ENCODE measurements at places on chromosomes 4 and X. TPM values are rescaled to one million over a fixed set of nuclear protein-coding genes. Genes with fewer than 3 reads are reported as not detected.

The SH2D1A gene
- 0.89 TPM for polyA plus RNA-seq

The BEND4 gene
- 0.33 TPM for polyA plus RNA-seq

GRCh38 chr4:77075869-77076799 is at the start of gene CCNI:
Gene CCNI, minus strand, starts transcription at chr4:77075989. Its CDS starts 9,627 bp downstream, at chr4:77066362.
- DNase-seq, result peak; percentile 98

The EXOC1L gene
- polyA plus RNA-seq, result not detected

The NPY2R gene
- 0.07 TPM for polyA plus RNA-seq

DNA sequence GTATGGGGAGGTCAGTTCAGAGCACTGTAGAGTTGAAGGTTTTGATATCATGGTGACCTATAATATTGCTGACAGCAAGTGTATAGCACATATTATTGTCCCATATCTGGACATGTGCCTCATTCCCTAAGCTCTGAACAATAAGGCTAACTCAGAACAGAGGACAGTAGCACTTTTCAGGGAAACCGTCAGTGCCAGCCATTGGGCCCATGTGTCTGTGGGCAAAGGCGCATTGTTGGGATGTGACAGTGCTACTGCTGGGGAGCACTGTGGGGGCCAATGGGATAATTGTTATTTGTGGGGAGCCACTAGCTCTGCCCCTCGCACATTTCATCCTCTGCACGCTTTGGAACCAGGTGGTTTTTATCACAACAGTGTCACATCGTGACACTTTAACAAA is 136.2 kb downstream of the ELOVL6 start:
- DNase-seq, result no peak

The HSFX3 gene
- polyA plus RNA-seq, result not detected

The IRF2 gene
- polyA plus RNA-seq, result 19.0 TPM

The MPC1L gene
- not detected for polyA plus RNA-seq

DNA sequence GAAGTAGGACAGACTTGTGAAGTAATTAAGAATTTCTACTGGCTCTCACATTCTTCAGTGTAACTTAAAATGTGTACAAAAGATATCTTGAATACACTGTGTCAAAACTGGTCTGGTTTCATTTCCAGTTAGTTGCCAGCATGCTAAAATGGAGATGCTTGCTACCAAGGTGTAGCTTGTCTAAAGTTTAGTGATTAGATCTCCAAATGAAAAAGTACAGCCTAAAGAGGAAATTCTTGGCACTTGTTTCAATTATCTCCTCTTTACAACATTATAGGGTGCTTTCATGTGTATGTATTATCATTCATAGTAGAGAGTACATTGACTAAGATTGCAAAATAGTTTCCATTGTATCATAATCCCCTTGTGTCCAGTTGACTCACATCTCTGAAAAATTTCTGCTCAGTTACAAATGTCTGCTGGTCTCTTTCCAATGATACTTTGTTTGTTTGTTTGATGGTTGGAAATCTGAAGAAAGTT is 97.3 kb upstream of the SPRY1 start:
- DNase-seq, result peak; percentile 83

Data from muscle of back (tissue), 13 donors.